ENCODE measurements at places on chromosomes 2 and 18.

DNA sequence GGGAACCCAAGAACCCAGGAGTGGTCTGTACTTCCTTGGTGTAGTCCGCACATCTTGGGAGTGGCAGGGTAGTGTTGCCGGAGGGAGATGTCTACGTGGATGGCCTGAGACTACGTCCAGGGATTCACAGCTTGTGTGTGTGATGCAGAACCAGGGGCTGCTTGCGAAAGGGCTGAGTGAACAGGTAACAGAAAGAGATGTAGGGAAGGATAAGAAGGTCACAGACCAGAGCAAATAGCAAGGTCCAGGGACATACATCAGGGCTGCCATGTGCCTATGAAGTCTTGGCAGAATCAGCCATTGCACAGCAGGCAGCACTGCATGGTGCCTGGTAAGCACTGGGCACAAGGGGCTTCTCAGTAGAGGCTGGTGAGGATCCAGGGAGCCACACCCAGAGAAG, 68.7 kb downstream of the TSPYL6 start:
- no peak for DNase-seq

DNA sequence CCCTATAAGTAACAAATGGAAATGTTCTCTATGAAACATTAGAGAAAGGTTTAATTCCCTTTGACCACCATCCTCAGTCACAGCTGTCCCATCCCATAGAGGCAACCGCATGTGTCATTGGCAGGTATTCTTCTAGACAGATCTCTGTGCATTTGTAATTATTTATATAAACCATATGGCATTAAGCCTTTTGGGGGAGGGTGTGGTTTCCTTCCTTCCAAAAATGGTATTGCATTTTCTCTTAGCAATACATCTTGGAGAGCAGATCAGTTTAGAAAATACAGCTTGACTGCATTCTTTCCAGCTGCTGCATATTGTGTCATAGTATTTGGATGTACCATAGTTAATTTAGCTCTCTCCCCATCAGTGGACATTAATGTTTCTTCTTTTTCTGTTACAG, 57.7 kb downstream of the LCLAT1 start:
- no peak for DNase-seq

DNA sequence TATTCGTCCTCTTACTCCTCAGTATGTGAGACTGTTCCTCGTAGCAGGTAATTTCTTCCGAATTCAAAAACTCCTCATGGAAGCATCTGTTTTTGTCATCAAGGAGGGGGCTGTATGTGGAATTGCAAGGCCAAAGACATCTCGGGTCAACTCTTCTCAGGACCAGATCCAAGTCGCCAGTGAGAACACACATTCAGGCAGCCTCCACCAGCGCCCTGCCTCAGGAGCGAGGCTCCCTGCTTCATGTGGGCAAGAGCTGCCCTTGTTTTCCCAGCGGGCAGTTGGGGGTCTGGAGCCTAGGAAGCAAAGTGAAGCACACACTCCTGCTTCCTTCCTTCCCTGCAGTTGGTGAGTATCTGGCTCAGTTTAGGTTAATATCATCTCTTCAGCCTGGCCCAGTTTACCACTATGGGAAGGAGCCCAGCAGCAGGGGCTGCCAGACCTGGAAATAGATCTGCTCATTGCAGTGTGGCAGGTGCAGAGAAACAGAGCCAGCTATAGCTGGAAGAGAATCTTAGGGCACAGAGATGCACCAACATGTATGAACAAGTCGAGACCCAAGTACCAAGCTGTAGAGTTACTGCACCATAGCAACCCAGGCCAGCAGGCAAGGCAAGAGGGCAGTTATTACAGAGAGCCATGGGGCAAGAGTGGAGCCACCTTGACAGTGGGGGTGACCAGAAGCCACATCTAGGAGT, 25.3 kb downstream of the TMEM127 start:
- no peak for DNase-seq

DNA sequence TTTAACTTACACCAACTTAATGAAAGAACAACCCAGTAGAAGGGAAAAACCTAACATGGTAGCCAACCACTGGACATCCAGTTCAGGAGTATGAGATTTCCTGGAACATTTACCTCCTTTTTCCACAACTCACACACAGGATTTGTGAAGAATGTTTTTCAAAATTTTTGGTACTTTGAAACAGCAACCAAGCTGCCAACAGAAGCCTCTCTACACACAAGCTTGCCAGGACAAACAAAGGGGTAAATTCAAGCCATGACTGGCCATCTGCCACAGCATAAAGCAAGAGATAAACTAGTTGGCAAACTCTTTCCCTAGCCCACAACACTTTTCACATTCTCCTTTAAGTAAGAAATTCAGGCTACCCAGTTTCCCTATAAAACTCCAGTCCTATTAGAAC, 21.4 kb downstream of the MGAT4A start:
- DNase-seq, result no peak

GRCh38 chr2:31032475-31032874, 105.8 kb downstream of the GALNT14 start:
- DNase-seq, result no peak

DNA sequence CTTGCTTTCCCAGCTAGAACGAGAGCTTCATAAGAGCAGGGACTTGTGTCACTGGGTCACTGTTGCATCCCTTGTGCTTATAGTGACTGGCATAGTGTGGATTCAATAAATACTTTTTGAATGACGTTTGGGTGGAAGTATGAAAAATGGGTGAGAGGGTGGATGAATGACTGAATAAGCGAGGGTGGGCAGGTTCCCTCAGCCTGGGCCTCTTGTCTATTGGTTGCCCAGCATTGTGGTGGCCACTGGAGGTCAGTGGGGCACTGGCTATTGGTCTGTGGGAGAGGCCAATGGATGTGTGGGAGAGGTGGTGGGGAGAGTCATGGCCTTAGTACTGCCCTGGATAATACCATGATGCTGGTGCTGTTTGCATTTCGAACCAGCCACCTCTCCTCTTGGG, 93.8 kb upstream of the SKOR2 start:
- DNase-seq, result no peak

GRCh38 chr2:120149406-120149805, 73.8 kb downstream of the TMEM185B start:
- DNase-seq, result no peak

DNA sequence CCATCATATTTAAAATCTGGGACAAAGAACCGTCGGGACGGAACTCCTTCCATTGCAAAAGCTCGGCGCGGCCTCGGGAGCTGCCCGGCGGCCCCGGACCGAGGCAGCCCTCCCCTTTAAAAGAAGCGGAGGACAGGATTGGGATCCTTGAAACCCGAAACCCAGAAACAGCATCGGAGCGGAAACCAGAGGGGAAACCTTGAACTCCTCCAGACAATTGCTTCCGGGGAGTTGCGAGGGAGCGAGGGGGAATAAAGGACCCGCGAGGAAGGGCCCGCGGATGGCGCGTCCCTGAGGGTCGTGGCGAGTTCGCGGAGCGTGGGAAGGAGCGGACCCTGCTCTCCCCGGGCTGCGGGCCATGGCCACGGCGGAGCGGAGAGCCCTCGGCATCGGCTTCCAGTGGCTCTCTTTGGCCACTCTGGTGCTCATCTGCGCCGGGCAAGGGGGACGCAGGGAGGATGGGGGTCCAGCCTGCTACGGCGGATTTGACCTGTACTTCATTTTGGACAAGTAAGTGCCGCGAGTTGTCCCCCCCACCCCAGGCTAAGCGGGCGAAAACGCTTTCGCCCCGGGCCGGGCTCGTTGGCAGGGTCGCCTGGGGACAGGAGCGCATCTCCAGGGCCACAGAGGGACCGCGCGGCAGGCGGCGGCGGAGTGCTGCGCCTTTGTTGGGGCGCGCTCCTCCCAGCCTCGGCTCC, at the start of gene ANTXR1:
Gene ANTXR1, plus strand, starts transcription at position 38 of the 698 bp plus-strand sequence. Its CDS starts 321 bp downstream, at position 359.
- DNase-seq, result no peak

DNA sequence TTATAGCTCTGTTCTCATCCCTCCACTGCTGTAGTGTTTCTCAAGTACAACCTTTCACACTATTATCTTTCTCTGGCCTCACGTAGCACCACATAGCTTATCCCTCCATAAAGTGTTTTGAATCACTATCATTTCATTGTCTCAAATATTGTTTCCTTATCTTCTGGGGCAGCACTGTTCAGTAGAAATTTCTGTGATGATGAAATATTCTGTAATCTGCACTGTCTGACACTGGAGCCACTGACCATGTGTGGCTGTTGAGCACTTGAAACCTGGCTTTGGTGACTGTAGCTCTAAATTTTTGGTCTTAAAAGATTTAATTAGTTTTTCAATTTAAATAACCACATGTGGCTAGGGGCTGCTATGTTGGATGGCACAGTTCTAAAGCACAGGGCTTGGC, 78.9 kb downstream of the CPS1 start:
- DNase-seq, result no peak

- DNase-seq, result no peak
These were observed 286.4 kb downstream of the ARHGAP15 start for GRCh38 chr2:143415571-143415970.

DNA sequence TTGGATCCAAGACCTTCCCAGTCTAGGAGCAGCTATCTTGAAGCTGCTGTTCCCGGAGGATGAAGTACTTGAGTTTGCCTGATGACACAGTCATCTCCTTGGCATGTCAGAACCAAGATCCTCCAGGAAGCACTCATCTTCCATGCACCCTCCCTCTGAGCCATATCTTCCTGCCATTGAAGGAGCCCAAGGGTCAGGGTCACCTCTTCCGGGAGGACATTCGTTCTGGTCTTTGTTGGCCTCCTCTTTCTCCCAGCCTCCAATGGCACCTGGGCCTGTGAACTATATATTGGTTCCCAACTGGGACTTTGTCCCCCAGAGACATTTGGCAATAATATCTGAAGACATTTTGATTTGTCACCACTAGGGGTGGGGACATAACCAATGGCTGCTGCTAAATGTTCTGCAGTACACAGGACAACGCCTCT, 4.2 kb upstream of the MYO7B start:
- DNase-seq, result no peak

GRCh38 chr2:134148843-134149472, 104.9 kb upstream of the MGAT5 start:
- no peak for DNase-seq

- no peak for DNase-seq
These were observed 658.8 kb upstream of the ID2 start for GRCh38 chr2:8022908-8023640.

DNA sequence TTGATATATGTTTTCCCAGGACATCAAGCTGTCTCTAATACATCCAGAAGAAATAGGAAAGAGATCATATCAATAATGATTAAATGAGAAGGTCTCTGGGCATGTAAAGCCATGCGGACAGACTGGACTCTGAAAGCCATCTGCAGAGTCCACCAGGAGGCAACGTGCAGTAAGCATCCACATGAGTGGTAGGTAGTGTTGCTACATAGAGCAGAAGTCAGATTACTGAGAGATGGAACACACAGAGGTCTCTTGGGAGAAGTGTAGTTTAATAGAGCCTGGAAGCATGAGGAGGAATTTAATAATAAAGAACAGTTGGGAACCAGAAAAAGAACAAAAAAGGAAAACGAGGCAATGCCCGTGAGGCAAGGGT, 758.1 kb upstream of the DDX18 start:
- no peak for DNase-seq

DNA sequence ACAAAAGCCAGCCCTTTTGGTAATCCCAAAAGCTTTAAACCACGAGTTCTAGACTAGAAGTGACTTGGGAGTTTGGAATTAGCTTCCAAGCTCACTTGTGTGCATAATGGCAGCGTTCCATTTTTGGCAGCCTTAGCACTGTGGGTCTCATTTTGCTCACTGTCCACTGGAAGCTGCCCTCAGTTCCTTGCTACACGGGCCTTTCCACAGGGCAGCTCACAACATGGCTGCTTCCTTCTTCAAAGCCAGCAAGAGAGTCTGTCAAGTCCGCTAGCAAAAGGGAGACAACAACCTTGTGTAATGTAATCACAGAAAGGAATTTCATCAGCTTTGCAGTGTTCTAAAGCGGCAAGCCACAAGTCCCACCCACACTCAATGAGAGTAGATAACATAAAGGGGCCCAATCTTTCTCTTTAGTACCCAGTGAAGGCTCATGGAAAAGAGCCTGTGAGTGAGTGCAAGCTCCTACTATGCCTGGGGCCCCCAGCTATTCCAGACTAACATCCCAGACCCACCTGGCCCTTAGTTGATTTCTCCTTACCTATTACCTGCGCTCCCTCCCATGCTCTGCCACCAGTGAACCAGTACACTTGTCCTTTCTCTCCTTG, 239.7 kb upstream of the FBXO11 start:
- DNase-seq, result no peak

GRCh38 chr2:8790739-8791162, 46.7 kb downstream of the KIDINS220 start:
- DNase-seq, result no peak

GRCh38 chr2:98669675-98670074, 61.3 kb downstream of the MGAT4A start:
- no peak for DNase-seq

GRCh38 chr18:74818516-74819175, 221.0 kb downstream of the ZNF407 start:
- DNase-seq, result no peak

GRCh38 chr2:153819501-153819900, 52.2 kb upstream of the GALNT13 start:
- no peak for DNase-seq

GRCh38 chr2:17520761-17521160, 2.5 kb upstream of the RAD51AP2 start:
- no peak for DNase-seq

DNA sequence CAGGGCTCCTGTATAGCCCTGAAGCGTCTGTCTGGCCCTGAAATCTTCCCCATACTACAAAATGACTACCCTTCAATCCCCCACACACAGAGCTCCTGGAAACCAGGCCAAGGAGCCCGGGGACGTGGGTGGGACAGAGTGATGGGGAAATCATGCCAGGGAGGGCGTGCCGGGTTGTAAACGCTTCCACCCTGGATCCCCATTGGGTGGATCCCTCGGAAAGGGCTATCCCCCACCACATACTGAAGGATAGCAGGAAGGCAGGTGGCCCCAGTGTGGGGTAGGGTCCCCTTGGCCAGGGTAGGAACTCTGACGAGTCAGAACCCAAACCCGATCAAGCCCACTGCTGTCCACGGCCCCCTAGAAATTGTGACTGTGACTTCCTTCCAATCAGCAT, 91.7 kb downstream of the INHBB start:
- DNase-seq, result no peak

GRCh38 chr2:31148514-31148913, 10.3 kb upstream of the GALNT14 start:
- no peak for DNase-seq

GRCh38 chr2:43311276-43311675, 84.9 kb upstream of the ZFP36L2 start:
- DNase-seq, result no peak

DNA sequence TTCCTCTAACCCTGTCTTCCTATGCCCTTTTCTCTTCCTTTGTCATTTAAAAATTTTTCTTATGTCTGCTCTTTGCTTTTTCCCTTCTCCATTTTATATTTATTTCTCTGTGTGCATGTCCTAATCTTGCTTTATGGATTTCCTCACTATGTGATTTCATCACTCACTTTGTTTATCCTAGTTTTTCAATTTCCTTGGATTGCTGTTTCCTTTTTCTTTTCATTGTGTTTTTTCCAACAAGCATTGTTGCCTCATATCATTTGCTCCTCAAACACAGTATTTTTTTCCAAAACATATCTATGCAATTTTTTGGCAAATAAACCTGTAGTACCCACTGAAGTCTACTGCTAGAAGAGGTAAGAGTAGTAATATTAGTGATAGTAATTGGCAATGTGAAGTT, 67.4 kb upstream of the PNPT1 start:
- DNase-seq, result no peak

Measured in NCI-H2081 treated with DMSO at 0.1 percent for 48 hours (cell line).